KG1 (cell line): ENCODE measurements at places on chromosomes 1 and 21.

DNA sequence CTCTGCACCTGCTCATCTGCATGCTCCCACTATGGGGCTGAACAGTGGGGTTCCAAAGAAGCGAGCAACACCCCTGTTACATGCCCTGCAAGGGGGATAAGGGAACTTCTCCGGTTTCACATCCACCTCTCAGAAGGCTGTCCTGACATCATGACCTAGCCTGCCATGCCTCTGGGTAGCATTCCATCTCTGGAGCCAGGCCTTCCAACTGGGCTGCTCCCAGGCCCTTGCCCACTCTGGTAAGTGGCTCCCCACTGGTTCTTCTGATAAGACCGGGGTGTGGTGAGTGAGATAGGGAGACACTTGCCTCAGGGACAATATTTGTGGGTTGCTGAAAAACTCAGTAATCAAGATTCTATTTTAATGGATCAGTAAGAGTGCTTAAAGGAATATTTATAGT lies 57.8 kb downstream of the KCNJ15 start:
- no peak for DNase-seq

- no peak for DNase-seq
Observed at GRCh38 chr1:9792156-9793042, 31.4 kb downstream of the CLSTN1 start.

DNA sequence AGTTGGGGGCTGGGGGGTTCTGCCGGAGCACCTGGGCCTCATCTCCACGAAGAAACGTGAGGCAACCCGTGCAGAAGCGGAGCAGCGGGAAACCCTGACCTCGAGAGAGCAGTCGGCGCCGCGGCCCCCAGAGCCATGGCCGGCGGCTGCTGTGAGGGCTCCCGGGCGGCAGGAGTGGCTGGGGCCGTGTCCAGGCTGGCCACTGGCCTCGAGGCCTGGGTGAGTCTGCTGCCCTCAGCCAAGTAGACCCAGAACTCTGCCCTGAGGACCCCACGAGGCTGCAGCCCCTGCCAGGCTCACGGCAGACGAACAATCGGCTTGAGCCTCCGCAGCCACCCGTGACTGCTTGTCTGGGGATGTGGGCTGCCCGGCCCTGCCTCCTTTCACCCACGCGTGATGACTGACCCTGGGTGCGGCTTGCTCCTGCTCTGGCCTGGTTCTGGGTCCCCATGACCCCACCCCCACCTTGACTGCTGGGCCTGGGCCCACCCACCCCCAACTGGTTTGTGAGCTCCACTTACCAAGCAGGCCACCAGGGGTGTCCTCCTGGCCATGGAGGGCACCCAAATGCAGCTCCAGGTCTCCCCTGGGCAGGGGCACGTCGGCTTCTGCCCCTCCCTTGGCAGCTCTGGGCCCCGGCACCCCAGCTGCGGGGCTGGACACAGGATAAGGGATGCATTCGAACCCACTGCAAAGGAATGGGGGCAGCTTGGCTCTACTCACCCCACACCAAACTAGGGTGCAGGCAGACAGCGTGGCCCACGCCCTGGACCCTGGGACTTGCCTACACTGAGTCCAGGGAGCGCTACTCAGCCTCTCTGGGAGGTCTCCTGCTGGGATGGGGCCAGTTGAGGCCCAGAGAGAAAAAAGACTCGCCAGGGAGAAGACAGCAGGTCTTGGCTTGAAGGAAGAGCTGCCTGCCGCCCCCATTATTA lies 34.2 kb downstream of the MORN1 start:
- DNase-seq = no peak

GRCh38 chr21:25639551-25640201 lies 618 bp downstream of the JAM2 start:
- DNase-seq = no peak

DNA sequence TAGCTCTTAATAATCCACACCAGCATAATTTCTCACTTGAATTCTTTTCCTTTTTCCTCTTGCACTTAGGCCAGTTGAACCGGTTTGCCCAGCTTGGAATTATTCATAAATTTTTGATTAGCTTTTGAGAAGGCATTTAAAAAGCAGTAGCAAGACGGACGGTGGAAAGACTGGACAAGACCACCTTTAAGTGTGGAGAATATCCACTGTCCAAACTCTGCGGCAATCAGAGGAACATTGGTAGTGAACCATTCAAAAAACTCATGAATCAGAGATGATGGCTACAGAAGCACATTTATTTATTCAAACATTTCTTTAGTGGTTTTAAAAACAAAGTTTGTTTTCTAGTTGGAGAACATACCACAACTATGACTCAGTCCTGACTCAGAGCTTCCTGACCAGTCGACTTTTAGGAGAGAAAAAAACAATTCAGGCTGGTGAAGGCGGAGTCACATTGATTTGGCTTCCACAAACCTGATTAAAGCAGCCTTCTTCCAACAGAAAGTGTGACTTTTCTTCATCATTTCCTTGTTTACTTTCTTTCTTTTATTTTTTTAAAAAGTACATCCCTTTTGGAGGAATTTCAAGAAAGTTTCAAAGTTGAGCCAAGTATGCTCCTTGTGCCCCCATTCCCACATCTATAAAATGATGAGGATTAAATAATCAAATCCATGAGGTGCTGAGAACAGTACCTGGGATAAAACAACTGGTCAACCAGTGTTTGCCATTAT lies 128.8 kb downstream of the ADSS2 start:
- peak; percentile 71 for DNase-seq

- DNase-seq = no peak
Observed at GRCh38 chr21:43619856-43620255, 39.4 kb downstream of the HSF2BP start.

DNA sequence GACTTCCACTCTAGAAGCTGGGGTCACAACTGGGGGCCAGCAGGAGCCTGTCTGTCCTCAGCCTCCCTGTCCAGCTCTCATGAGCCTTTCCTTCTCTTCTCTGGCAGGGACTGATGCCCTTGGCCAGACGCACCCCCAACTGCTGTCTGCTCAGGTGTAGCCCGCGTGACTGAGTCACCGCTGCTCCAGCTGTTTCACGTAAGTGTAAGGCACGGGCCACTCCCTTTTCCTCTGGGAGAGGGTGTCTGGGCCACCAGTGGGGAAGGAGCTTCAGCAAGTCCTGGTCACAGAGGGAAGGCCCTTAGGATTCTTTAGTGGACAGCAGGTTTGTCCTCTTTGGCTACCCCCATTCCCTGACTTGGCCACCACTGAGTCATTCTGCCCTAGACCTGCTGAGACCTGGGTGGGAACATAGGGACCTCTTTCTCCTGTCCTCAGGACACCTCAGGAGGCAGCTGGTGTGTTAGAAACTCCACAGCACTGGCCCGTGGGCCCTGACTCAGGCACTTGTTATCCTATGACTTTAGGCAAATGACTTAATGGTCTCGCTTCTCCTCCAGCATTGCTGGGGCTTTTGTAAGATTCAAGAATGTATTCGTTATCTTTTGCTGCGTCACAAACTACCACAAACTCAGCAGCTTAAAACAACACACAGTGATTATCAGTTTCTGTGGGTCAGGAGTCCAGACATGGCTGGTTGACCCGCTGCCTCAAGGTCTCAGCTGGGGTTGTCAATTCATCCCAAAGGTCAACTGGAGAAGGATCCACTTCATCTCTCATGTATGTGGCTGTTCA lies 64.8 kb downstream of the FAM163A start:
- DNase-seq = no peak

DNA sequence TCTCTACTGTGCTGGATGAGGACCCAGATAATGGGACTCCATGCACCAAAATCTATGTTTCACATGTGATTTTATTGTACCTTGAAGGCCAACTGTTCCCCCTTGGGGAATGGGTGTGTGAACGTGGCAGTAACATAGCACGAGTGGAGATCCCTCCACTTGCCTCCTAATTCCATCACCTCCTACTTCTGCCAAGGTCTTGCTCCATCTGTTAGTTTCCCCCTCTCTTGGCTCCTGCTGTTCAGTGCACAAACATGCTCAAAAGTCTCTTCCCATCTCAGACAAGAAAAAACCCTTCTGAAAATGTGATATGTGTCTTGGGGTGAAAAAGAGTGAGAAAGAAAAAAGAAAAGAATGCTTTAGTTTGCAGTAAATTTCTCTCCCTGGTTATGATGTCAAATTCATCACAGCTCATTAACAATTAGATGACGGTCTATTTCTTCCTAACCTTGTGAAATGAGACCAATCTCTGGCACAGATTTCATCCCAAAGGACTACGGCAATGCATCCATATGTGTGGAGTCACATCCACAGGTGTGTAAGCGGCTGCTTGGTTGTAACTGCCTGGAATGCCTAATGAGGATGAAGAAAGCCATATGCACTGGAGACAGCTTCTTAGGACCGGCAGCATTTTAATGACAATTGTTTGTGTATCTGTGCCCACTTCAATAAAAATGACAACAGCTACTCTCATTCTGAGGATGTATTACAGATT lies 79.3 kb upstream of the DIRAS3 start:
- no peak for DNase-seq
